NCI-H2227 treated with DMSO at 0.1 percent for 48 hours (cell line): ENCODE measurements at places on chromosomes 6 and 20.

DNA sequence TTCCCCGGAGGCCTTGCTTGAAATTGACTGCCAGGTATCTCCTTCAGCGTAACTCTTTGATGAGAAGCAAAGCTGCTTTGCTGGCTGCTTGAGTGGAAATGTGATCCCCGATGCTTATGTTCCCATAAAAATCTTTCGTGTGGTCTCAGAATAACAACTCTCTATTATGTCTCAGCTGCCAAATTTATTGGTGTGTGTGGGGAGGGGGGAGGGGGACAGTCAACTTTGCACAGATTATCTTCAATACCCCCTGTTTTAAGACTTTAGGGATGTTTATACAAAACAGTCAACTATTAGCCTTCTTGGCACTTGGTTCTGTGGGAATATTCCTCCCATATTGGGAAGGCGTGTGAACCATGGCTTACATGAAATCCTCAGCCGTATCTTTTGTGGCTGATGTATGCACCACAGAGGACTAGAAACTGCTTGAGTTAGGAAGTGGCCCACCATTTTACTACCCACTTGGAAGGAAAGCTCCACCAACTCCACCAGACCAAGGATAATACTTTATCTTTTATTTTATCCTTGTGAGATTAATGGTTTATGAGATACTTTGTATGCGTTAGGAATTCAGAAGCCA, 101.5 kb upstream of the SLC24A3 start:
- no peak for DNase-seq

DNA sequence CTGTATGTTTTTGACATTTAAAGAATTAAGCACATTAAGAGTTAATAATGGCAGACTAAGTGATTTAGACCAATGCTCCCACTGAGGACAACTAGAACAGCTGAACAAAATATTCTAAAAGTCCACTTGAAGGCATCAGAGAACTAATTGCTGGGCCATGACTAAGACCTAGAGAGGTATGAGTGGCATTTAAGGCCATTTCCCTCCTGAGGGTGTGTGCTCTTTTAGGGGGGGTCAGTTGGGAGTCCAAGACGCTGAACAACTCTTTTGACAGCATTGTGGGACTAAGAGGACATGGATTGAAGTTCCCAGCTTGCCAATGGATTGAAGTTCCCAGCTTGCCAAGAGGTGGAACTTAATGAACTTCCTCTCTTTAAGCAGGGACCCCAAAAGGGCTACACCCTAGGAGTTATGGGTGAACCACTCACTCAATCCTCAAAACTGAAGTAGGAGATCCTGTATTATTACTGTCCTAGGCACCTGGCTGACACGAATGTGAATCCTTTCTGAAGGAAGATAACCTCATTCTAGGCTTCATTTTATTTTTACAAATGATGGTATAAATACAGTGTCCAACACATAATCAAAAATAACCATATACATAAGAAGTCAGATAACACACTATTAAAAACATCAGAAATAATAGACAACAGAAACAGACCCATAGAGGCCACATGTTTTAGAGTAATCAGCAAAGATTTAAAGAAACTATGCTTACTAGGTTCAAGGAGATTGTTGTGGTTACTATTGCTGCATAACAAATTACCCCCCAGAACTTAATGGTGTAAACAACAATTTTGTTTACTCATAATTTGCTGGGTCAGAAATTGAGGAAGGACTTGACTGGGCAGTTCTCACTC, 175.1 kb downstream of the VEGFA start:
- DNase-seq: no peak

- no peak for DNase-seq
Observed at GRCh38 chr6:169024047-169024660, 229.5 kb downstream of the THBS2 start.

DNA sequence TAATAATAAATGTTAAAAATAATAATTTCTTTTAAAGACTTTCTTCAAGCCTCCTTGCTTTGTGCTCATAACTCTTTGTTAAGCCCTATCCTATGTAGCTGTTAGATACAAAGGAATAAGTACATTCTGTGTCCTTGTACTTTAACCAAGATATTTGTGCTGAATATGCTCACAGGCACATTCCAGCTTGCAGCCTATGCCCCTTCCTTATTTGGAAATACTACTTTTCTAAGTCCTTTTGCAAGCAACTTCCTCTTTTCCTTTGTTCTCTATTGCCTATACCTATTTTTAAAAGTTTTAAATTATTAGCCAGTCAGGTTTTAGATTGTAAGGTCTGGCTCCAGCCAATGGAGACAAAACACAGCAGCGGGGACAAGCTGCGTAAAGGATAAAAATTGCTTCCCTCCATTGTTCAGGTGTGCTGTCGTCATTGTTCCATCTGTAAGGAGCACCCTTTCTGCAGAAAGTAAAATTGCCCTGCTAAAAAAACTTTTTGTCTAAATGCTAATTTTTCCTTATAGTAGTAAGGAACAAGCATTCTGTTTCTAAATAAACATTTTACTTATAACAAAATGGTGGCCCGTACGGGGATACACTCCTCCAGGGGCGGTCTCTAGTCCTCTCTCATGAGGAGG, 80.2 kb downstream of the SYTL3 start:
- DNase-seq: no peak

GRCh38 chr20:57708694-57709673, 831 bp downstream of the PMEPA1 start:
- no peak for DNase-seq

- DNase-seq: peak; percentile 45
Observed at GRCh38 chr20:10674684-10675449, 1.1 kb upstream of the JAG1 start.

GRCh38 chr6:51550243-51550642, 537.2 kb downstream of the PKHD1 start:
- no peak for DNase-seq

GRCh38 chr6:169292338-169293124, 38.9 kb upstream of the THBS2 start:
- DNase-seq: no peak

GRCh38 chr20:25626779-25627178, 3.0 kb upstream of the NANP start:
- no peak for DNase-seq

DNA sequence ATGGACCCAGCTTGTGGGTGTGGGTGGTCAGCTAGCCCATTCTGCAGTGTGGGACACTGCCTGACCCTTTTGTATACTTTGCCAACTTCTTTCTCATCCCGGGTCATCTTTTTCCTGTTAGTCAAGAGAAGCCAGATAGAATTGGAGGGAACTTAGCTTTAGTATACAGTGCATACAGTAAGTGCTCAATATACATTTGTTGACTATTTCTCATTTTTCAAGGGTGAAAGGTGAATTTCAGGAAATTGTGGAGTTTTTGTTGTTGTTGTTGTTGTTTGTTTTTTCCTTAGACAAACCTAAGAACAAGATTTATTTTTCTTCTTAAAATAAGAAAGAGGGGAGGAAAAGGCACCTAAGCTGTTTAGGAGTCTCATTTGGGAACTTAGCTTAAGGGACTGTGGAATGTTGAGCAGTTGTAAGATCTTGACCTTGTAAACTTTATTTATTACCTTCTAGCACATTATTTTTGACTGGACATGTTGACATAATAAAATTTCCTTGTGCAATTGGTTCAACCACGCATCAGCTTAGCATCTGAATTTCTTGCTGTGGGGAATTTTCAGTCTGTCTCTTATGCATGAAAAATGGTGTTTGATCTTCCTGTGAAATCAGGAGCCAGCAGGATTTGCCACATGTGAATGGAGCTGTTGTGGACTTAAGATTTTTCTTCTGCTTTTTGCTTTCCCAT, 113.6 kb downstream of the ARID1B start:
- DNase-seq: no peak

DNA sequence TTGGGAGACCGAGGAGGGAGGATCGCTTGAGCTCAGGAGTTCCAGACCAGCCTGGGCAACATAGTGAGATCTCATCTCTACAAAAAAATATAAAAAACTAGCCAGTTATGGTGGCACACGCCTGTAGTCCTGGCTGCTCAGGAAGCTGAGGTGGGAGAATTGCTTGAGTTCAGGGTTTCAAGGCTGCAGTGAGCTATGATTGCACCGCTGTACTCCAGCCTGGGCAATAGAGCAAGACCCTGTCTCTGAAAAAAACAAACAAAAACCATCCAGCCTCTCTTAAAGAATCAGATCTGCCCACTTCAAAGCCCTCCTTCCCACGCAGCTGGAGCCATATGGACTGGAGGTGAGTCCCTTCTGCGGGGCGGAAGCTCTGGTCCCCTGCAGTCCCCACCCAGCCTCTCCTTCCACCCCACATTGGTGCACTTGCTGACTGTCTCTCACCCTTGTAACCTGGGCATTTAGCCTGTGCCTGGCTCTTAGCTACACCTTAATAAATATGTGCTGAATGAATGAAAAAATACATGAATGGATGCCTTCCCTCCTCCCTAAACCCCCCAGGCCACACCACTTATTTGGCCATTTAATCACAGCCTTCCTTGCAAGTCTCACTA, 7.2 kb upstream of the PARD6B start:
- DNase-seq: no peak

DNA sequence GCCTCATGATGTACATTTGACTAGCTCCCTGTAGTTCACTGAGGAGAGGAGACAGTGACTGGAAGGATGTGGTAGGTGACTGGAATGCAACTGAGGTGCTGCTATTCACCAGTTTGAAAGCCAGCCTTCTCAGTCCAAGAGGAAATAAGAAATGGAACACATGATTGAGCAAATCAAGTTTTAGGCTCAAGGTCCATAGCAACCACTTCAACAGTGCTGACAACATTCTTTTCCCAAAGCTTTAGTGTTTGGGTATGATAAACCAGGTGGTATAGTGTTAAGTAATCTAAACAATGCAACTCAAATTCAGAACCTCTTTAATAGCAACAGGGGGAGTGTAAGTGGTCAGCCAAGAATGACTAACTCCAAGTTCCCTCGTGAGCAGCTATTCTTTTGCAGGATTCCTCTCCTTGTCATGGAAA, 9.2 kb downstream of the ZHX3 start:
- no peak for DNase-seq

DNA sequence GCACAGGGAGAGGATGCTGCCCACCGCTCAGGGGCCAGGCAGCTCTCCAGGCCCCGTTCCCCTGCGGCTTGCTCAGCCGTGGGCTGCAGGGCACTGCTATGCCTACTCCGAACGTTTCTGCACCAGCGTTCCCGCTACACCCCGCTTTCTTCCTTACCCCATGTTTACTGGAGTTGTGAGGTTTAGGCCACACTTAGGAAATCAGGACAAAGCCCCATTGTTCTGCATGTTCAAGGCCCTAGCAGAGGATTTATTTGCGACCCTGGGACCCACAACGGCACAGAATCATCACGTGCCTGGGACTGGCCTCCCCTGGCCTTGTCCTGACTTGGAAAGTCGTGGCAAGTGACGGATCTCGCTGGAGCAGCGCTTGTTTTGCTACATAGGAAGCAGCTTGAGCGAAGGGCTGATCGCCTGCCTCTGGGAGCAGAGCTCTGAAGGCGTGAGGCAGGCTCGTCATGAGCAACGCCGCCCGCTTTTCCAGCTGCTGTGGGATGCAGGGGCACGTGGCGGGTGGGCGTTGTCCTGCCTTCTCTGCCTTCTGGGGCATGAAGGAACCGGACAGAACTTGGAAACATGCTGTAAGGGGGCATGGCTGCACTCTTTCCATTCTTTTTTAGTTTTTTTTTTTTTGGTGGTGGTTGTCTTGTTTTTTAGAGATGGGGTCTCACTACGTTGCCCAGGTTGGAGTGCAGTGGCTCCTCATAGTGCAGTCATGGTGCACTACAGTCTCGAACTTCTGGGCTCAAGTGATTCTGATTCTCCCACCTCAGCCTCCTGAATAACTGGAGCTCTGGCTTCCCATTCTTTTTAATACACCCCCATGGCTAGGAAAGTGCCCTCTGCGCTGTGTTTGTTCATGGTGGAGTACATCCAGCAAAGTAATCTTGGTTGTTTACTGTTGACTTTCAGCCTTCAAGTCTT, 14.6 kb upstream of the TMEM181 start:
- DNase-seq: no peak

DNA sequence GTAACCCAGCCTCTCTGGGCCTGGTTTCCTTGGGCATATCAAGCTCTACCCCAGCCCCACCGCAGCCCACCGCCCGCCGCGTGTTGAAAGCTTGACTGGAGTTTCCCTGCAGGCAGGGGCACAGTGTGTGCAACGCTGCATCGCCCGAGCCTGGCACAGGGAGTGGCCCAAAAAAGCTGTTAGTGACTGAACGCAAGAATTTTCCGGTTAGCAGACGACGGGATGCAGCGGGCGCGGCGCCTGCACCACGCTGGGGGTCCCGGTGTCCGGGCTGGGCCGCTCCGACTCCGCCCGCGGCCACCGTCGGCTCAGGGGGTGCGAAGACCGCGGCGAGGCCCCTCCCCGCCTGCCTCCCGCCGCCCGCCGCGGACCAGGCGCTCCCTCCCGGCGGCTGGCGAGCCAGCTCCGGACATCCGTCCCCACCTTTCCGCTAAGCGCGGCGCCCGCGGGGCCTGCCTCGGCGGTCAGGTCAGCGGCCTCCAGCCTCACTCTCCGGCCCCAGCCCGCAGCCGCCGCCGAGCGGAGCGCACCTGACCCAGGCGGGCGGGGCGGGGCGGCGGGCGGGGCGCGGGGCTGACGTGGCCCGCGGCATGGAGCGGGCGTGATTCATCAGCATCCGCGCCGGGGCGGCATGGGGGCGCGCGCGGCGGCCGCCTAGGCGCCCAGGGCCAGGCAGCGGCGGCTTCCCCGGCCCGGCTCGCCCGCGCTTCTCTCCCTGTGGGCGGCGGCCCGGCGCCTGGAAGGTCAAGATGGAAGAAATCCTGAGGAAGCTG, at the start of gene ARFGEF3:
ARFGEF3 (plus strand) TSS at position 602 of the 773 bp plus-strand sequence; CDS start at position 750, 148 bp downstream.
- no peak for DNase-seq

- DNase-seq: no peak
Observed at GRCh38 chr20:2617099-2617714, 35.2 kb upstream of the NOP56 start.

DNA sequence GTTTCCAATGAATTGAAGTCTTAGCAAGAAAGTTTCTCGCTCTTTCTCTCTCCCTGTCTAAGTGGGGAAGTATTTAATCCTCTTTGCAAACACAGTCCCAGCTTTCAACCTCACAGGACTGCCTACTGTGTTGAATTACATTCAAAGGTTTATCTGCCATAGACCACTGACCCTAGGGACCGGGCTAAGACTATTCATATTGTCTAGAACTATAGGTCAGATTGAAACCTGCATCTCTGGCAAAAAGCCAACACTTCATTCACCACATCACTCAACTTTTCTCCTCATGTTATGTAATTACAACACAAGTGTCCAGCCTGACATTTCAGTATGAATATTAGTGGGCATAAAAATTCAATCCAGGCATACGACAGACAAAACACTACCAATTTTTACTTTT, 314.7 kb upstream of the RSPO3 start:
- no peak for DNase-seq

DNA sequence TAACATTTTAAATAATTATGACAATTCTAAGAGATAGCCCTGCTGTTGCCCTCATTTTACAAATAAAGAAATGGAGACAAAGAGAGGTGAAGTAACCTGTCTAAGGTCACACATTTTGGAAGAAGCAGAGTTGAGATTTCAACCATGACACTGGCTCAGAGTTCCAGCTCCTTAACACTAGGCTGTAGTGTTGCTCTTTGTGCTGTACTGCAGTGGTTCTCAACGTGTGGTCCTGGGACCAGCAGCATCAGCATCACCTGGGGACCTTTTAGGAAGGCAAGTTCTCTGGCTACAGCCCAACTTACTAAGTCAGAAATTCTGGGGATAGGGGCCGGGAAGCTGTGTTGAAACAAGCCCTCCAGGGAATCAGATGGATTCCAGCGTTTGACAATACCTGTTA, 62.4 kb upstream of the FERMT1 start:
- no peak for DNase-seq

- no peak for DNase-seq
Observed at GRCh38 chr20:5020760-5021159, 19.4 kb upstream of the SLC23A2 start.

- peak; percentile 83 for DNase-seq
Observed at GRCh38 chr6:28657769-28658465, 132.2 kb downstream of the GPX5 start.

GRCh38 chr6:86715676-86716075, 221.7 kb upstream of the HTR1E start:
- no peak for DNase-seq
